ENCODE measurements at places on chromosomes 2 and 18.

GRCh38 chr2:14524803-14525080 lies 107.8 kb upstream of the LRATD1 start:
- no peak for DNase-seq

DNA sequence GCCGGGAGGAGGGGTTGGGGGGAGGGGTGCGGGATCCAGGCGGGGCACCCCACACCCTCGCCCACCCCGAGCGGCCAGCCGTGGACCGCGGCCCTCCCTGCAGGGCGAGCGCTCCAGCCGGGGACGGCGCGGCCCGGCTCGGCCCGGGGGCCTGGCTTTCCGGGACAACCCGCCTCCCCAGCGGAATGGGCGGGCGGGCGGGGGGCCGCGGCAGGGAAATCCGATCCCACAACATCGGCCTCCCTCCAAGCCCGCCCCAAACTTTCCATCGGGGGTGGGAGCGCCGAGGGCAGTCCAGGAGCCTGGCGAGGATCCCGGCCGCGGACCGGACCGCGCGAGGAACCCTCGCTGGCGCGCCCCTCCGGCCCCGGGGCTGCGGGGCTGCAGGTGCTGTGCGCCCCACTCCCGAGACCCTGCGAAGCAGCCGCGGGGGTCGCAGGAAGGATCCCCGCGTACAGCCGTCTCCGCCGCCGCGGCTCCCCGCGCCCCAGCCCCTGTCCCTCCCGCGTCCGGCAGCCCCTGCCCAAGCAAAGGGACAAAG lies 529 bp downstream of the SEMA4C start:
- DNase-seq, result no peak

- DNase-seq, result no peak
Observed at GRCh38 chr2:27889774-27890145, 427 bp downstream of the RBKS start.

GRCh38 chr2:239728751-239729150 lies 296.4 kb downstream of the NDUFA10 start:
- no peak for DNase-seq

DNA sequence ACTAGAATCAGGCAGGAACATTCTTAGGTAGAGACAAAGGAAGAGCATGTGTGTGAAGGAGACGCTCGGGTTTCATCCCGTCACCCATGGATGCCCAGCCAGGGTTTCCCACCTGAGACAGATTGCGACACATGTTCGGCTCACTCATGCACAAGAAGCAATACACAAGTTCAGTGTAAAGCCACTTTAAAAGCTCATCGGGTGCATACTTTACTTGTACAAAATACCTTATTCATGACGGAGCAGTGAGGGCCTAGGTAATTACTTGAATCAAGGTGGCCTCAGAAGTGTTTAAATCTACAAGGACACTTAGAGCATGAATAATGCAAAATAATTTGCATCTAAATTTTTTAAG lies 42.0 kb downstream of the ZEB2 start:
- DNase-seq, result no peak

GRCh38 chr2:97765933-97766332 lies 52.6 kb downstream of the ZAP70 start:
- DNase-seq, result no peak

DNA sequence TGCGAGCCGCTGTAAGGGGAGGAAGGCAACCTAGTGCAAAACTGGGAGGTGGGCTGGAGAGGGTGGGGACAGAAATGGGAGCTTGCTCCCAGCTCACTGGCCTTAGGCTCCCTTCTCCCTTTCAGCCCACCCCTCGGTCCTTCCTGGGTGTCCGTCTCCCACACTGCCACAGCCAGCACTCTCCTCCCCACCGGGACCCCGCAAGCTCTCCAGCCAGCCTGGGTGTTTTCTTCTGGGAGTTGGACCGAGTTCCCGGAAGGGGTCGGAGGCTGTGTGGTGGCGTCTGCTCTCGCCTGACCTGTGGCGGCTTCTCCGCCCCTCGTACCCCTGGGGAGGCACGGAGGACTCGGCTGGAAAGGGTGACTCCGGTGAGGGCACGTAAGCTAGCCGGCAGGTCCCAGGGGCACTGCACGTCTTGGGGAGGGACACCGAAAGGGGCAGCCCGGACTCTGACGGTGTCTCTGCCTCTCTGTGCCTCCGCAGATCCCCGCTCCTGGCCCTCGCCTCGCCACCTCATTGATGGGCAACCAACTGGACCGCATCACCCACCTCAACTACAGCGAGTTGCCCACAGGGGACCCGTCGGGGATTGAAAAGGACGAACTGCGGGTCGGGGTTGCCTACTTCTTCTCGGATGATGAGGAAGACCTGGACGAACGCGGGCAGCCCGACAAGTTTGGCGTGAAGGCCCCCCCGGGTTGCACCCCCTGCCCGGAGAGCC lies 1.1 kb downstream of the LRATD1 start:
- no peak for DNase-seq

DNA sequence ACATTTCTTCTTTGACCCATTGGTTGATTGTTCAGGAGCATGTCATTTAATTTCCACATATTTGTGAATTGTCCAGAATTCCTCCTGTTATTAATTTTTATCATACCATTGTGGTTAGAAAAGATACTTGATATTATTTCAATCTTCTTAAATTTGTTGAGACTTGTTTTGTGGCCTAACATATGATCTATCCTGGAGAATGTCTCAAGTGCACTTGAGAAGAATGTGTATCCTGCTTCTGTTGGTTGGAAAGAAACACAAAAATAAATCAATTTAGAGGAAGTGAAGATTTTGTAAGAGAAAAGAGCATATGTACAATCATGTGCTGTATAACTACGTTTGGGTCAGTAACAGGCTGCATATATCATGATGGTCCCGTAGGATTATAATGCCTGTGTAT lies 118.6 kb upstream of the CDC42EP3 start:
- DNase-seq, result no peak

GRCh38 chr2:117814417-117815264 lies at the start of gene DDX18:
TSS of gene DDX18 (plus strand) at chr2:117814691. CDS start at chr2:117814778, 87 bp downstream.
- DNase-seq, result peak; percentile 99

GRCh38 chr2:217555081-217555876 lies 447.5 kb downstream of the TNS1 start:
- DNase-seq, result no peak

- DNase-seq, result no peak
Observed at GRCh38 chr2:127656569-127657231, 10.7 kb downstream of the GPR17 start.

GRCh38 chr2:197877038-197877437 lies 72.6 kb downstream of the PLCL1 start:
- no peak for DNase-seq

DNA sequence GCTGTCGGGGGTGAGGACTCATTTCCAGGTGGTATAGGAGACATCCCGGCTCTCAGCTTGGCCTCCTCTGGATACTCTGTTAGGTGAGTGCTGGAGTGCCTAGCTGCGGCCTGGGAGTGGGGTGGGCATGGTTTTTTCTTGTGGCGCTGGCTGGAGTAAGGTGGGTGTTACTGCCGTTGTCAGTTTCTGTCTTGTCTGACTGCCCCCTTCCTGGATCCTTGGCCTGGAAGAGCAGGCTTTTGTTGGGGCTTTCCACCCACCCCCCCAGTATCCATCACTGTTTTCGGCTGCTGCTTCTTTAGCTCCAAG lies 69.2 kb downstream of the DGKD start:
- no peak for DNase-seq

DNA sequence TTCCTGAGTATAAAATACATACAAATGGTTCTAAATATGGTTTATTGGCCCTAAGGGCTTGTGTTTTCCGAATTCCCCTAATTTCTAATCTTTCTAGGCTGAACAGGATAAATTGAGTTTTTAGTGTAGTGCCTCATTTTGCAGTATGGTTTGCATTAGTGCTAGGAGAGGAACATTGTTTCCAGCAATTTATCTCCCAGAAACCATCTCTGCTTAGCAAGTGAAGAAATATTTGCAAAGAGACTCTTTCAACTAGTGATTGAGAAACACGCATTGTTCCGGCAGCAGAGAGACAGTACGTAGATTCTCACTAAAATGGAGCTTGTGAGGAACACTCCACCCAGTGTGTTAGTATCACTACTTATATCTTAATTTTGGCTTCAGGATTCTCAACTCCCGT lies 177.8 kb upstream of the EPAS1 start:
- no peak for DNase-seq

- no peak for DNase-seq
Observed at GRCh38 chr2:156147594-156148330, 184.8 kb downstream of the NR4A2 start.

- DNase-seq, result no peak
Observed at GRCh38 chr2:148865512-148865911, 9.5 kb upstream of the KIF5C start.

- DNase-seq, result no peak
Observed at GRCh38 chr18:32175265-32175664, 14.6 kb upstream of the MEP1B start.

DNA sequence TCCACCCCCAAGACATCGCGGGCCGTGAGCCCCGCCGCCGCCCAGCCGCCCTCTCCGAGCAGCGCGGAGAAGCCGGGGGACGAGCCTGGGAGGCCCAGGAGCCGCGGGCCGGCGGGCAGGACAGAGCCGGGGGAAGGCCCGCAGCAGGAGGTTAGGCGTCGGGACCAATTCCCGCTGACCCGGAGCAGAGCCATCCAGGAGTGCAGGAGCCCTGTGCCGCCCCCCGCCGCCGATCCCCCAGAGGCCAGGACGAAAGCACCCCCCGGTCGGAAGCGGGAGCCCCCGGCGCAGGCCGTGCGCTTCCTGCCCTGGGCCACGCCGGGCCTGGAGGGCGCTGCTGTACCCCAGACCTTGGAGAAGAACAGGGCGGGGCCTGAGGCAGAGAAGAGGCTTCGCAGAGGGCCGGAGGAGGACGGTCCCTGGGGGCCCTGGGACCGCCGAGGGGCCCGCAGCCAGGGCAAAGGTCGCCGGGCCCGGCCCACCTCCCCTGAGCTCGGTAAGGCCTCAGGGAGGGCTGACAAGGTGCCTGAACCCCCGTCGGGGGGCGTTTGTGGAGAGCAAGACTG lies 14.2 kb downstream of the SPEG start:
- DNase-seq, result no peak

GRCh38 chr18:32888306-32888705 lies 115.5 kb upstream of the KLHL14 start:
- DNase-seq, result no peak

GRCh38 chr2:227462972-227463931 lies 8.7 kb upstream of the AGFG1 start:
- no peak for DNase-seq

DNA sequence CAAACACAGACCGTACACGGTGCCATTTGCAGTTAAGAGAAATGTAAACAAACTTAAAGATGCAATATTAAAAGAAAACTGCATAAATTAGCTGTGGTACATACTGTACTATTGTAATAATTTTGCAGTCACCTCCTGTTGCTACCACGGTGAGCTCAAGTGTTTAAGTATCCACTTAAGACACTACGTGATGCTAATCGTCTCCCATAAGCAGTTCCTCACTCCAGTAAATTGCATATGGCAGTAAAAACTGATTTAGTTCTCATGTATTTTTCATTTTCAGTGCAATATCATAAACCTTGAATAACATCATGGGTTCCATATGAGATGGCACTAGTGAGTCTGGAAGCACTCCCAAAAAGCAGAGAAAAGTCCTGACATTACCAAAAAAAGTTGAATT lies 14.4 kb downstream of the CLEC4F start:
- no peak for DNase-seq

GRCh38 chr2:41129988-41130387 lies 678.1 kb upstream of the SLC8A1 start:
- DNase-seq, result peak; percentile 1

GRCh38 chr2:30729031-30729430 lies 78.2 kb downstream of the CAPN13 start:
- DNase-seq, result peak; percentile 8

DNA sequence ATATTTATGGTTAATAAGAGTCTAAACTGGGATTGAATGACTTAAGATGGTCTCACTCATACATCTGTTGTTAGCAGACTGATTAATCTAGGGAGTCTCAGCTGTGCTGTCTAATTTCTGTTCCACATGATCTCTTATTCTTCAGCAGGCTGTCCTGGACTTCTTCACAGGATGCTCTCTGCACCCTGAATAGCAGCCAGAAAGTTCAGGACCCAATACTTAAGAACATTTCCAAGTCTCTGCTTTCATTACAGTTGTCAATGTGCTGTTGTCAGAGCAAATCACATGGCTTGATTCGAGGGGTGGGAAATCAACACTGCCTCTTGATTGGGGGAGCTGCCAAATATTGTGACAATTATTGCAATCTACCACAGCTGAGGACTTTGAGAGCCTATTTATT lies 627.1 kb upstream of the SLC8A1 start:
- no peak for DNase-seq

DNA sequence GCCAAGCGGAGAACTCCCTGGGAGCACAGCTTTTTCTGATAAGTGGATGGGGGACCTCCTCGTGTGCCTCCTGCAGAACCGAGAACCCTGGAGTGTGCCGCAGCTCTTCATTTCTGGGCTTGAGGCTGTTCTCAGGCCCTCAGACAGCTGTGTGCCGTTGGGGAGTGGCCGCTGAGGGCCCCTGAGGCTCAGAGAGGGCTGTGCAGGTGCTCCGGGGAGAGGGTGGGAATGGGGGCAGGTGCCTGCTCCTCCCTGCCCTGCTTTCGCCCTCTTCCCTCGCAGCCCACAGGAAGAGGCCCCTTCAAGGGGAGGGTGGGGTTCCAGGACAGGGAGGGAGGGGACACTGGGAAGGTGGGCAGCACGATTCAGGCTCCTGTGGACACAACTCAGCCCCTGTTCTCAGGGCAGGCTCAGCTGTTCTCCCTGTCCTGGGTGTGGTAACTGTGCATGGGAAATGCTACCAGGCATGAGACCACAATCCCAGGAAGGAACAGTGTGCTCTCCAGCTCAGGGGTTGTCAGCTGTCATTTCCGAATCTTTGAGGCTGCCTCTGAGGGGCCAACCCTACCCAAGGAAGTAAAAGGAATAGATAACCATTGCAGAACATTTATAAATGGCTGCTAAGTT lies 11.3 kb downstream of the LCT start:
- DNase-seq, result no peak

- DNase-seq, result no peak
Observed at GRCh38 chr18:48250362-48250907, 158.7 kb downstream of the ZBTB7C start.

- DNase-seq, result no peak
Observed at GRCh38 chr2:143121079-143121478, 8.1 kb upstream of the ARHGAP15 start.

GRCh38 chr2:42562474-42563144 lies 5.8 kb upstream of the MTA3 start:
- DNase-seq, result no peak

- no peak for DNase-seq
Observed at GRCh38 chr2:223523551-223524001, 78.6 kb downstream of the SCG2 start.

DNA sequence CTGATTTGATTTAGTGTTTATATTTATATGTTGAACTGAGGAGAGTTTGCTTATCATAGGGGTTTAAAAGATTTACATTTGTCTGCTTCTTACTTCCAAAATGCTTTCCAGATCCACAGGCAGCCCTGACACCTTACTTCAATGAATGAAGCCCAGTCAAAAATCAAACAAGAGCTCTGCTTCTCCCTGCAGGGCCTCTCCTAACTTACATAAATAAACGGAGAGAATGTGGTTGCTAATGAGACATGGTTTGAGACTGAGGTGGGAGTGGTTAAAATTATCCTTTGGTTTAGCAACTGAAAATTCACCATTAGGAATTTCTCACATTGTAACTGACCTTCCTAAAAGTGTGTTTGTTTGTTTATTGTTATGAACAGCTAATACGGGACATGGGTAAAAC lies 612.3 kb upstream of the FANCL start:
- no peak for DNase-seq

Measured in suppressor macrophage treated with lipopolysaccharide for 4 hours (primary cell).